Spinal cord (tissue), 10 donors: ENCODE measurements at places on chromosomes 13 and 19. TPM values are rescaled to one million over a fixed set of nuclear protein-coding genes. Genes with fewer than 3 reads are reported as not detected.

DNA sequence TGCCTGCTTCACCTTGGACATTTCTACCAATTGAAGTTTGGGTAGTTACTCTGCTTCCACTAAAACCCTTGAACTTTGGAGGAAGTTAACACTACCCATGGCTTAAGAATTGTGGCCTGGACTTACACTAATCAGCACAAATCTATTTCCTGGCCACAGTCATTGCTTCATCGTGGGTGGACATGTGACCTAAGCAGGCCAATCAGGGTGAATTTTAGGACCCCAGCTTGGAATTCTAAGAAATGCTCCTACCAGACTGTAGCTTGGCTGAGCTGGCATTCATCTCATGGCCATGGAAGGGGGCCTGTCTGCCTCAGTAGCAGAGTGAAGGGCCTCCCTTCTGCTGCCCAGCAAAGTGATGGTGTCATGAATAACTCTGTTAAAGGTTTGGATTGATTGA is 58.3 kb upstream of the SLC15A1 start:
- no peaks in the 10 kb centered on the region for H3K4me1 ChIP-seq
- H3K27ac ChIP-seq: no peak overlapping the region
- H3K4me3 ChIP-seq: no peak overlapping the region

DNA sequence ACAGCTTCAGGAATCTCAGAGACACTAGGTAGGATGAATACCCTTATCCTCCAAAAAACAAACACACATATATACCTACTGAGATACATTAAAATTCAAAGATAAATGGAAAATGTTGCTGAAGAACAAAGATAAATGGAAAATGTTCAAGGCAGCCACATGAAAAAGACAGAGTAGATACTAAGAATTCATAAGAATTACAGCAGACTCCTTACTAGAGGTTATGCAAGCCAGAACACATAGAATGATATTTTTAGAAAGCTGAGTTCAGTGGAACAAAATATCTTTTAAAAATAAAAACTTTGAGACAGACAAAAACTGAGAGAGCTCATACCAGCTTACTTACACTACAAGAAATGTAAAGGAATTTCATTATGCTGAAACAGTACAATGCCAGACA is 35.6 kb downstream of the UCHL3 start:
- H3K27ac ChIP-seq: no peak overlapping the region
- H3K36me3 ChIP-seq: peaks cover 2% of the 10 kb centered on the region
- no peaks in the 10 kb centered on the region for H3K4me1 ChIP-seq
- no peak overlapping the region for H3K4me3 ChIP-seq

- DNase-seq: no peak
- H3K4me3 ChIP-seq: no peak overlapping the region
- no peaks in the 10 kb centered on the region for H3K36me3 ChIP-seq
- no peak overlapping the region for H3K27ac ChIP-seq
Measured at GRCh38 chr13:21076253-21076652, 14.9 kb upstream of the LATS2 start.

PRR22 gene
- total RNA-seq: 0.20 TPM

GRCh38 chr13:68023838-68024581 is 793.9 kb upstream of the PCDH9 start:
- no peaks in the 10 kb centered on the region for H3K36me3 ChIP-seq
- no peaks in the 10 kb centered on the region for H3K27me3 ChIP-seq
- DNase-seq: no peak
- no peak overlapping the region for H3K27ac ChIP-seq
- H3K4me3 ChIP-seq: no peak overlapping the region

DNA sequence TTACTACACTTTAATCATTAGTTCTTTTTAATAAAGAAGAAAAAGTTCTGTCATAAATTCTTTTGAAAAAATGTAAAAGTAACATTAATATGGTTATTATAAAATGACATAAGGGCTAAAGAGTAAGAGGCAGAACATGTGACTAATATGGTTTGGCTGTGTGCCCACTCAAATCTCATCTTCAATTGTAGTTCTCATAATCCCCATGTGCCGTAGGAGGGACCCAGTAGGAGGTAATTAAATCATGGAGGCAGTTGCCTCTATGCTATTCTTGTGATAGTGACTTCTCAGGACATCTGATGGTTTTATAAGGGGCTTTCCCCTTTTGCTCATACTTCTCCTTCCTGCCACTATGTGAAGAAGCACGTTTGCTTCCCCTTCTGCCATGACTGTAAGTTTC is 104.5 kb downstream of the UGGT2 start:
- H3K4me1 ChIP-seq: no peaks in the 10 kb centered on the region
- no peaks in the 10 kb centered on the region for H3K27me3 ChIP-seq
- no peak for DNase-seq
- no peak overlapping the region for H3K4me3 ChIP-seq
- H3K36me3 ChIP-seq: peaks cover 4% of the 10 kb centered on the region

DNA sequence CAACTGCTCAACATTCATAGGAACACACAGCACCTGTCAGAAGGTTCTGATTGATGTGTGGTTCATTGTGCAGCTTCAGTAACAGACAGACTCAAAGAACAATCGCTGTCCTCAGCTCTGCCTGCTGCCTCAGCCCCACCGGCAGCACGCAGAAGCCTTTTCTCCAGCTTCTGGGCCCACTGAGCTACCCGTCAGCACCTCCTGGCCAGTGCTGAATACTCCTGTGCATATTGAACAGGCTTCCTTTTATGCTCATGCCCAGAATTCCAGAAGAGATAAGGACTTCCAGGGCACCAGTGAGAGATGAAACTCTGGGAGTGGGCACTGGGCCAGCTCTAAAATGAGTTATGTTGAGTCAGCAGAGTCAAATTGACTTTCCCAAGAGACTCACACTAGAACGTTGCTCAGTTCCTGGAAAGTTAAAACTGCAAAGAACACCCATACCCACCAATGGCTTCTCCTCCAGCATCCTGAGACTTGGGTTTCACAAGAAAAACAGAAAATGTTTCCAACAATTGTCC is 119.3 kb downstream of the COL4A1 start:
- H3K4me3 ChIP-seq: no peak overlapping the region
- H3K36me3 ChIP-seq: peaks cover 12% of the 10 kb centered on the region
- H3K4me1 ChIP-seq: peaks cover 12% of the 10 kb centered on the region
- H3K27me3 ChIP-seq: no peaks in the 10 kb centered on the region

ZNF296 gene
- total RNA-seq: 0.69 TPM

- no peak for DNase-seq
- H3K4me1 ChIP-seq: no peaks in the 10 kb centered on the region
- no peak overlapping the region for H3K27ac ChIP-seq
- H3K27me3 ChIP-seq: no peaks in the 10 kb centered on the region
- no peak overlapping the region for H3K4me3 ChIP-seq
Measured at GRCh38 chr13:39688699-39689405, 33.4 kb downstream of the COG6 start.

KLK8 gene
- 1.4 TPM for total RNA-seq

ZIC2 gene
- total RNA-seq: 75.9 TPM
